ENCODE measurements at places on chromosomes 7 and 10. TPM values are rescaled to one million over a fixed set of nuclear protein-coding genes. Genes with fewer than 3 reads are reported as not detected.

The CYP17A1 gene
- not detected for total RNA-seq

The HOXA10 gene
- 7.5 TPM for total RNA-seq

The TAS2R5 gene
- total RNA-seq: 0.50 TPM

The CALML5 gene
- not detected for total RNA-seq

The MKI67 gene
- 73.1 TPM for total RNA-seq

The SLC26A5 gene
- not detected for total RNA-seq

The ADGRA1 gene
- not detected for total RNA-seq

The TAS2R3 gene
- not detected for total RNA-seq

The CCDC3 gene
- total RNA-seq: 0.94 TPM

The HKDC1 gene
- 21.3 TPM for total RNA-seq

The CNTNAP2 gene
- not detected for total RNA-seq

The SPDYE16 gene
- total RNA-seq: not detected

The CYP3A7 gene
- total RNA-seq: not detected

The FKBP6 gene
- not detected for total RNA-seq

The NRBF2 gene
- total RNA-seq: 27.8 TPM

The LIPJ gene
- total RNA-seq: not detected

The UCMA gene
- not detected for total RNA-seq

The CCDC172 gene
- not detected for total RNA-seq

The NEUROG3 gene
- total RNA-seq: not detected

The RPEL1 gene
- total RNA-seq: not detected

The DOCK4 gene
- total RNA-seq: 5.4 TPM

The OR2A1 gene
- total RNA-seq: not detected

The INMT gene
- total RNA-seq: not detected

The TCAF2 gene
- 0.36 TPM for total RNA-seq

The PLAC9 gene
- total RNA-seq: 0.46 TPM

The CPN1 gene
- 0.21 TPM for total RNA-seq

The ASB10 gene
- total RNA-seq: not detected

The KIAA1549 gene
- 8.2 TPM for total RNA-seq

The ZNF804B gene
- total RNA-seq: not detected

The NKX1-2 gene
- 0.05 TPM for total RNA-seq

The CYP2C9 gene
- not detected for total RNA-seq

The TMEM270 gene
- total RNA-seq: not detected

The ATOH7 gene
- total RNA-seq: 0.26 TPM

The CCDC7 gene
- 0.22 TPM for total RNA-seq

The FBH1 gene
- 47.9 TPM for total RNA-seq

The PDIA4 gene
- total RNA-seq: 176 TPM

The VGF gene
- total RNA-seq: 15.1 TPM

The BLNK gene
- total RNA-seq: not detected

The BCAP29 gene
- 38.2 TPM for total RNA-seq

The BAMBI gene
- total RNA-seq: 18.8 TPM

The HGF gene
- not detected for total RNA-seq

The NCAPG2 gene
- 42.1 TPM for total RNA-seq

The EBLN1 gene
- total RNA-seq: not detected

The PLAU gene
- total RNA-seq: 123 TPM

The VKORC1L1 gene
- total RNA-seq: 26.3 TPM

The SLC18A3 gene
- not detected for total RNA-seq

The ERVW-1 gene
- not detected for total RNA-seq

Data from A549 treated with RU486 at 1 μM for 4 hours (cell line).